ENCODE measurements at places on chromosomes 2 and 18.

DNA sequence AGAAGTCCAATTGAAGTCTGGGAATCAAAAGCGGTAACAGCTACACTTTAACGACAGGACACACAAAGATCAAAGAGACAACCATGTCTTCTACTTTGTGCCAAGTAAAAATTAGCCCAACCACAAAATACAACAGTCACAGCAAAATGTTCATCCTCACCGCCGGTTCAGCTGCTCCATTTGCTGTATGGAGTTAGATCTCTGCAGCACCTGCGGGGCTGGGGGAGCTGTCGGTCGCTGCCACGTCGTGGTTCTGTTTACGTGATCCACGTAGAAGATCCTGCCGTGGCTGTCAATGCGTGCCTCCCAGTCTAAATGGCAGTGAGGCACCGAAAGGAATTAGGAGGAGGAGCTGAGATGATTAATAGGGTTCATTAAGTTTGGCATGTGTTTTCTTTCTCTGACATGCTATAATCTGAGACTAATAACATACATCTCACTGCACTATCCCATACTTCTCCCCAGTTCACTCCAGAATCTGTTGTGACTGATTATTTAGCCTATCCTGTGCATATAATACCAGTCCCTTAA, 136.5 kb upstream of the STK17B start:
- DNase-seq = no peak

- no peak for DNase-seq
Observed at GRCh38 chr2:190170673-190171072, 108.1 kb upstream of the MSTN start.

DNA sequence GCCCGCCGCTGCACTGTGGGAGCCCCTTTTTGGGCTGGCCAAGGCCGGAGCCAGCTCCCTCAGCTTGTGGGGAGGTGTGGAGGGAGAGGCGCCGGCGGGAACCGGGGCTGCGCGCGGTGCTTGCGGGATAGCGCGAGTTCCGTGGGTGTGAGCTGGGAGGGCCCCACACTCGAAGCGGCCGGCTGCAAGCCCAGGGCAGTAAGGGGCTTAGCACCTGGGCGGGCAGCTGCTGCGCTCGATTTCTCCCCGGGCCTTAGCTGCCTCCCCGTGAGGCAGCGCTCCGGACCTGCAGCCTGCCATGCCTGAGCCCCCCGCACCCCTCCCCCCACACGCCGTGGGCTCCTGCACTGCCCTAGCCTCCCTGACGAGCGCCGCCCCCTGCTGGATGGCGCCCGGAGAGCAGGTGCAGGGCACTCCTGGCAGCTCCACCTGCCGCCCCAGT, 124.4 kb downstream of the CCDC178 start:
- DNase-seq = no peak

GRCh38 chr2:166464187-166464586, 29.9 kb downstream of the SCN7A start:
- DNase-seq = no peak

GRCh38 chr2:191051825-191052778, 38.1 kb upstream of the STAT1 start:
- DNase-seq = no peak

DNA sequence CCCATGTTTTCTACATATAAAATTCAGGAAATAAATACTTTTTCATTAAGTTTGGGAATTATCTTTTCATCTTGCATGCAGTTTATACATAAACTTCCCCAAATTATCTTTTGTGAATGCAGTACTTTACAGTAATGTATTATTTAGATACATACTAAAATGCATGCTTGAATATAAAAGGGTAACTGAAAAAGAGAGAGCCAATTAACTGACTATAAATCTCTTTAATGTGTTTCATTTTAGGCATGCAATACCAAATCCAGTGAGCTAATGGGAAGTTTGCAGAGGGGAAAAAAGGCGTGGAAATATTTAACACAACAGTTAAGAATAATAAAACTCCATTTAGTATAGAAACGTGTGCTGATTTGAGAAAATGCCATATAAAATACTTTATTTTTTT, 39.2 kb downstream of the COL4A4 start:
- no peak for DNase-seq

DNA sequence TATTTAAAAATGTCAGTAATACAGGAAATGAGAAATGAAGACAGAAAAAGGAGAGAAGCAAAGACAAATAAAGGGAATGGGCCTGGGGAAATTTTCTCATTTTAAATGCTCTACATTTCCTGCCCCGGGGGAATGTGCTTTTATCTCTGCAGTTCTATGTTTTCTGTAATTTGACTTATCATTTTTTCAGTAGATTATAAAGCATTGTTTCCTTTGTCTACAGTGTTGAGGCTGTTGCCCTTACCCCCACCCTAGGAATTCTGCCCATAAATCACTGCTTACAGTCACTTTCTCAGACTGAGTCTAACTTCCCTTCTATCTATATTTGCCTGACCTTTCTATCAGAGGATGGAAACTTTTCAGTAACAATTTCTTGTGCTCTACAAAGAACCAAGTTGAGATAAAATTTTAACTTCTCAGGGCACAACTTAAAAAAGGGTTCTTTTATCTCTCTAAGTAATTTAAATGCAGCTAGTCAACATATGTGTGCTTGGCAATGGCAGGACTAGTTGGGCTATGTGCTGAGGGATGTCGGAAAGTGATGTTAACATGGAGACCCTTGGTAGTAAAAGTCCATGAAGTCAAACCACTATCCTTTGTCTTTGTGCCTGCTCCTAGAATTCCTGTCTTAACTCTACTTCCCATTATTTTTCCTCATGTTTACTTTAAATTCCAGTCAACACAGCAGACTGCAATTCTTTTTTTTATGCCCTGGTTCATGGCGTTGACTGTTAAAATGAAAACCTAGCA, 146.5 kb upstream of the MMADHC start:
- no peak for DNase-seq

- DNase-seq = no peak
Observed at GRCh38 chr2:190794377-190794776, 86.2 kb upstream of the GLS start.

- DNase-seq = no peak
Observed at GRCh38 chr2:10080536-10081304, 509 bp upstream of the CYS1 start.

GRCh38 chr18:1057367-1057766, 152.7 kb downstream of the ADCYAP1 start:
- DNase-seq = no peak

DNA sequence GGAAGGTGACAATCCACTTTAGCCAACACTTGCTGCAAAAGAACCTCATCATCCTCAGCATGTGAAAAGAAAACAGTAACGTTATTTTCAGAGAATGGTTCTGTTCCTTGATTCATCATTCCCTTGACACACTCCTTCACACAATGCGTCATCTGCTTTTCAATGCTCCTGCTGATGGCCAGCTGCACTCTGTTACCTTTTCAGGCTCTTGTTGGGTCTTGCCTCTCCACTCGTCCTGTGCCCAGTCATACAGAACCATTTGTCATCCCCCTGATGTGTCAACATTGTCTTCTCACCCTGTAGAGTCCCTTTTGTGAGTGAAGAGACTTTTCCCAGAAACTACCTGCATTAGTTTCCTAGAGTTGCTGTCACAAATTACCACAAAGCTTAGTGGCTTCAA, 12.2 kb upstream of the DTNA start:
- no peak for DNase-seq

DNA sequence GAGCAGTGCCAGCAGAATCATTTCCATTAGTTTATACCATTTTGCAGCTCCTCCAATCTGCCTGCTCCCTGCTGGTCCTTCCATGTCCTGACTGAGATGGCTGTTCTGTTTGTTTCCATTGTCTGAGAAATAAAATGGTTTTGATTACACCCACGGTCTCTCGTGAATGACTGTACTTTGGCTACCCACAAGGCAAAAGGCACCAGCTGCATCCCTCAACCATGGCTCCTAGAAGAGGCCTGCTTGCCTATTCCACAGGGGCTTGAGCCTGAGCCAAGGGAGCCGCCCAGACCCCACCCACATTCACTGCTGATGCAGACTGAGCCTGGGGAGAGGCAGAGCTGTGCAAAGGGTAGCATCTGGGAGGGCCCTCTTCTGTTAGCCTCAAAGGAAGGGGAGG, 31.2 kb downstream of the MARCHF4 start:
- DNase-seq = no peak
